Fibroblast of villous mesenchyme (primary cell): ENCODE measurements at places on chromosomes 2 and 18. TPM values are rescaled to one million over a fixed set of nuclear protein-coding genes. Genes with fewer than 3 reads are reported as not detected.

SNORC gene
- 0.86 and 0.97 TPM in 2 replicates for total RNA-seq

SALL3 gene
- not detected in 2 replicates for total RNA-seq

- no peak for DNase-seq
These were observed 1.6 kb downstream of the SCN3A start for GRCh38 chr2:165202239-165202638.

DSG2 gene
- 2.6 and 2.9 TPM in 2 replicates for total RNA-seq

DNA sequence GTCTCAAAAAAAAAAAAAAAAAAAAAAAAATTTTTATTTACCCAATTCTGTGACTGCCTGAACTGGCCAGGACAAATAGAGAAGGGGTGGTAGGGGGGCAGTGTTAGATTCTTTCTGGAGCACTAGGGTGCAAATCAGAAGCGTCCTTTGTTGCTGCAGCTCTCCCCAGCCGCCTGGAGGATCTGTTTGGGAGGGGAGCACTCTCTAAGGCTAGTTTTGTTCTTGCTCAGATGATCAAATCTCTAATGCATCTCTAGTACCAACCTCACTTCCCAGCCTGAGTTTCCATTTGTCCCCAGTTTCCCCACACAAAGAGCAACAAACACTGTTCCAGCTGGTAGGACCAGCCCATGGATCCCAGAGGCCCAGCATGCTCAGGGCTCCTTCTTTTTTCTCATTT is 83.0 kb downstream of the GBX2 start:
- no peak for DNase-seq

DAW1 gene
- total RNA-seq: 0.64 TPM in 1 of 2 replicates, not detected in the other

CD8A gene
- total RNA-seq: not detected in 2 replicates

DNA sequence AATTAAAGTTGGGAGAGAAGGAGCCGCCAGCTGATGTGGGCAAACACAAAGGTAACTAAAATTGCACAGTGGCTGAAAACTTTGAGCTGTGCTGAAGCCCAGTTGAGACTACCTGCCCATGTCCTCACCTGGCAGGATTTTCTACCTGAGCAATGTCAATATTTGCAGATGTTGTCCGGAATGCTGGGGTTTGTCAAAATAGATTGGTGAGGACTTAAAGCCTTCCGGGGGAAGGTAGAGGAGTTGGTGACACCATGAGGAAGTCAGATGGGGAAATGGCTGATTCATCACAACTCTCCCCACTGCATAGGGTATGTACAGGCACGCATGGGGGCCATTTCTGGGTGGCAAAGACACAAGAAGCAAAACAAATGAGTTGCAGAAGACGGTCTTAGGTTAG is 114.9 kb downstream of the ALK start:
- no peak for DNase-seq

- peak; percentile 60 for DNase-seq
These were observed 54.1 kb downstream of the ATP8B1 start for GRCh38 chr18:57748770-57749603.

- no peak for DNase-seq
These were observed 70.5 kb upstream of the ITPRID2 start for GRCh38 chr2:181821049-181821448.
